H1 (cell line): ENCODE measurements at places on chromosomes 16 and 17.

- DNase-seq, result no peak
Observed at GRCh38 chr17:4974115-4974670, 6.6 kb upstream of the SPAG7 start.

DNA sequence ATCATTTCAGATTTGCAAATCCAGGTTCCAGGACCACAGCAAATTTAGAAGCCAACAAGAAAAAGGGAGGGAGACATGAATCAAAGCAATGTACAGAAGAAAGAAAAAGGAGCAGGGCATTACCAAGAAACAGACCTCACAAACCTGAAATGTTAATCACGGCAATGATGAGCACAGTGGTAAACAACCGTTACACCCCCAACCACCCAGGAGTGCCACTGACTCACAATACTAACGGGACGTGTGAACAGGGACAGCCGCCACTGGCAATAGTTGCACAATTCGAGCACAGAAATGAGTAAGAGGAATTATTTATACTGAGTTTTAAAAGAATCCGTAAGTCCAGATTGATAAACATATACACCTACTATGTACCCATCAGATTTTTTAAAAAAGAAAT is 13.8 kb downstream of the USP22 start:
- no peak for DNase-seq

- no peak for DNase-seq
Observed at GRCh38 chr17:38538906-38539305, 66.8 kb downstream of the SRCIN1 start.

DNA sequence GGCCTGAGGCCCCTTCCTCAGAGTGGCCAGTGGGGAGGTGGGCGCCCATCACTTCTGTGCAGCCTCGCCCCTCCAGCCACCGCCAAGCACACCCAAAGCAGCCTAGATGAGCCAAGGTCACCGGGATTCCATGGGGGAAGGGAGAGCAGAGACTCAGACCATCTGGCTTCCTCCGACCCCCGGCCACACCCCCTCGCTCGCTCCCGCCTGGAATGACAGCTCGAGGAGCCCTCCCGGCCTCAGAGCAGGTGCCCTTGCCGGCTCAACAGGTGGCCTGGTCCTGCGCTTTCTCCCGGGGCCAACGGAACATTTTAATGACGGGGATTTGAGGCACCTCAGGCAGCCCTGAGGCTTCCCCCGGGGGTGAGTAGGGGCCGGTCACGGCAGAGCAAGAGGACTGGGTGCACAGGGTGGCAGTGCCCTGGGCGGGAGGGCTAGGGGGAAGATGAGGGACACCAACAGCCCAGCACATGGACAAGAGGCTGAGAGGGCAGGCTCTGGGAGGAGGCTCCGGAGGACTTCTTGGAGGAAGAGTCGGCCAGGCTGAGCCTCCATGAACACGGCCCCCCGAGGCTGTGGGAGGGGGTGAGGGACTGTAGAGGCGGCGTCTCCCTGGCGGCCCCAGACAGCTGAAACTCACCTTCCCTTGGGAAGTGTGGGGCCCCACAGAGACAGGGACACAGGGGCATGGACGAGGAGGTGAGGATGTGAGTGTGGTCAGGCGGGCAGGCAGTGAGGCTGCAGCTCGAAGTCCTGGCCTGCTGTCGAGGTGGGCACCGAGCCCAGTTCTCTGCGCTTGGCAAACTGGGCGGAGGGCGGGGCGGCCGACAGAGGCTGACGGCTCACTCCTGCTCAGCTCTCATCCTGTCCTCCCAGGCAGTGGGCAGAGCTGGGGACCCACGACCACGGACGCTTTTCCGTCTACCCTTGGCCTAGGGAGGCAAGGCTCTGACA is 12.5 kb upstream of the C1QTNF8 start:
- DNase-seq, result no peak

DNA sequence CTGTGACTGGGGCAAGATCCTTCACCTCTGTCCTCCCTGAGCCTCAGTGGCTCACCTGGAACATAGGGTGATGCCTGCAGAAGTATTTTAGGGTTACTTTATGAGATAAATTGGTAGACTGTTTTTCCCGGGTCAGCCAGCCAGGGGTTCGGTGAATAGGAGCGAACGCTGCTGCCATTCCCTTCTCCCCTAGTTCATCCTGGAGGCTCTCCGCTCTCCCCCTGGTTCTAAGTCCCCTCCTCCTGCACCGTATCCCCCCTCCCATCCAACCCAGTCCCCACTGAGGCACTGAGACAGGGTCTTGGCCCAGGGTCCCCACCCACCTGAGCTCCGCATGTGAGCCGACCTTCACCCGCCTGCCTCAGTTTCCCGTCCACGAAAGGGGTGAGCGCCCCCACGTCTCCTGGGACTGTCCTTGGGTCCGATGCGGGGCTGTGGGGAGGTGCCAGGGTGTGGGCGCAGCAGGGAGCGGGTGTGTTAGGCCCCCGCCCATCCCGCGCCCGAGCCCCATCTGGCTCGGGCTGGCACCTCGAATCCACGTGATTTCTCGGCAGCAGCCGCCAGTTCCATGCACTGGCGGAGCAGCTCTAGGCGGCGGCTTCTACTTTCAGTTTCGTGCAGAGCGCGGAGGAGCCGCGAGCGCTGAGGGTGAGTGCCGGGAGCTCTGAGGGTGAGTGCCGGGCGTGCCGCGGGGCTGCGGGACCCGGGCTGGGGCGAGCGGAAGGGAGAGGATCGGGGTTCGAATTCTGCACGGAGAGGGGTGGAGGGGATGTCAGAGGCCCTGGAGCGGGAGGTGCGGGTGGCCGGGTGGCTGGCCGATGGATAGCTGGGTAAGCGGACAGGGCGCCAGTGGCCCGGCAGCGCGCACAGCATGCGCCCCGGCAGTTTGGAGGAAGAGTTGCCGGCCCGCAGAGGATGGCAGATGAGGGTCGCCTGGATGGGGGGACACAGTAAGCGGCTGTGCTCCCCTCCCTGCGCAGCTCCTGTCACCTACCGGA is at the start of gene NLRC5:
Gene NLRC5, plus strand, starts transcription at position 610 of the 998 bp plus-strand sequence. CDS start 31,156 bp downstream, outside the sequence.
- DNase-seq, result peak; percentile 76

DNA sequence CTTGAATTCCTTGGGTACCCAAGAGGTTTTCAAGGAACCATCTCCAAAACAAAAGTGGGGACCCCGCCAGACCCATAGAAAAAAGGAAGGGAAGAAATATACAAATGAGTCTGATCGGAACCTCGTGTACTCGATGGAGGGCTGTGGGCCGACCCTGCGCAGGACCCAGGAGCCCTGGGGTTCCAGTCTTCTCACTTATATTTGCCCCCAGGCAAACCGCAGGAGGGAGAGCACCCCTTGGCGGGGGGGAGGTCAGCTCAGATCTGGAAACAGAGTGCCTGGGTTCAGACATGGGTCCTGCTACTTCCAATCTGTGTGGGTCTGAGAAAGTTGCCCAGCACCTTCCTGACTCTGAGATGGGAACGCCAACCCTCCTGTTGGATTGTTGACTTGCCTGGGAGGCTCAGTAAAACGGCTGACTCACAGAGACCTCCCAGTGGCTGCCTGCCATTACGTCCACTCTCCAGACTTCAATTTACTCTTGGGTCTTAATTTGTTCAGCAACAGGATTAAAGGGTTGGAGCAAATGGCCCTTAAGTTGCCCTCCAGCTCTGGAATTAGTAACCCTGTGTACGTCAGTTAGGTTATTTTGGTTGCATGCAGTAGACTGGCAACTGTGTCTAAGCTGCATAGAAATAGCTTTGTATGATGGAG is 24.9 kb upstream of the CACNG4 start:
- no peak for DNase-seq

GRCh38 chr17:21493993-21494392 is 117.8 kb downstream of the KCNJ12 start:
- no peak for DNase-seq

DNA sequence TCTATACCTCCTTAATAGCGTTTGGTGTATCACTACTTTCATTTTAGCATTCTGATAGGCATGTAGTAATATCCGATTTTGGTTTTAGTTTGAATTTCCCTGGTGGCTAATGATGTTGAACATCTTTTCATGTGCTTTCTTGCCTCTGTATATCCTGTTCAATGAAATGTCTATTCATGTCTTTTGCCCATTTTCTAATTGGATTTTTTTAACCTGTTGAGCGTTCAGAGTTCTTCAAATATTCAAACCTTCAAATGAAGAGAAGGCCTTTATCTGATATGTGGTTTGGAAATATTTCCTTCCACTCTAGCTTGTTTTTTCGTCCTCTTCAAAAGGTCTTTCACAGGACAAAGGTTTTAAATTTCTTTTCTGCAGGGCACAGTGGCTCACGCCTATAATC is 2.4 kb upstream of the NME1 start:
- DNase-seq, result no peak

DNA sequence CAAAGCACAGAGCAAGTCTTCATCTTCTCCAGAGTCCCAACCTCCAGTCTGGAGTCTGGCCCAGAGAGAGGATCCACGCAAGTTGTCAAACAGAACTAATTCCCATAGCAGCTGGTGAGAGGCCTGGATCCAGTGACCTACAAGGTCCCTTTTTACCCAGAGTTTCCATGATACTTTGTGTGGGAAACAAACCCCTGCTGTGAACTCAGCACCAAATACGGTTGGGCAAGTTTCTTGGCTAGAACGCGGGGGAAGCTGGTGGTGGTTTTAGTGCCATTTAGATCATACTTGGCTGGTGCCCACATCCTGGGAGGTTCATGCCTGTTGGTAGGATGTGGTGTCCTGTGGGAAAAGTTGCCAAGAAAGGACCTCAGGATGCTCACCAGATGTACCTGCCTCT is 18.1 kb downstream of the TMC7 start:
- no peak for DNase-seq

DNA sequence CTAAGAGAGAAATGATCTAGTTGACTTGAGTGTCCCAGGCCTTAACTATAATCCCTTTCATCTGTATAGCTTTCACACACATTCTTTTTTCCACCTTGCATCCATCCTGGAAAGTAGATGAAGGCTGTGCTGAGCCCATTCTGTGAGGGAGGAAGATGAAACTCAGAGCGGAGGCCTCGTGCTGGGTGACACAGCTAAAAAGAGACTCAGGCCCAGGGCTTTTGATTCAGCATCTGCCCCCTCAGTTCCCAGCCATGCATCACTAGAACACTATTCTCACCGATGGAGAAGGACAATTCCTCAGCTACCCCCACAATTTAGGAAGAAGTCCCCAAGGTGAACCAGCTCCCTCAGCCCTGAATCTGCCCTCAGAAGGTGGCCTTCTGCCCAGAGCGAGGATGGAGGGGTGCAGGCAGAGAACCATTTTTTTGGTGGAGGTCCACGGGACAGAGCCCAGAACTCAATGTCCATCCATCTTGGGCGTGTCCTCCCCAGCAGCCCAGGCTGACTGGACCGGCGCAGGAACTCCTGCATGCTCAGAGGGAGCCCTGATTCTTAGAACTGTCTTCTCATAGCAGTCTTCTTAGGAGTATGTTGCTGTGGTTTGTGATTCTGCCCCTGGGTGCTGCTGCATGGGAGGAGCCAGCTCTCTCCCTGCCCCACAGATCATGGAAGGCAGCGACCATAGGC is 5.8 kb upstream of the MYCBPAP start:
- no peak for DNase-seq

DNA sequence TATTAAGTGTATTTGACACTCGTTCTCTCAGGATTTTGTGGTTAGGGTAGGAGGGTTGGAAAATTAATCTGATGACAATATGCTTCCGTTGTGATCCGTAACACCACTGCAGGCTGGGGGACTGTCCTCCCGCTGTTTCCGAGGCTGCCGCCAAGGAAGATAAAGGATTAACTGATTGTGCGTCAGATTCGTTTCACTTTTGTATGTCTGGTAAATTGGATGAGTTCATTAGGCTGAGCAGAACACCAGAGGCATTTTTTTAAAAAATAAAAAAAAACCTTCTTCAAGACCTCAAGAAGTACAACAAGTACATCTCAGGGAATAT is 486.7 kb upstream of the SALL1 start:
- DNase-seq, result no peak

- no peak for DNase-seq
Observed at GRCh38 chr17:17988427-17988945, 15.8 kb downstream of the DRC3 start.
